ENCODE measurements at places on chromosomes 13 and 19.

- DNase-seq, result no peak
Observed at GRCh38 chr19:6568816-6569215, 22.1 kb downstream of the CD70 start.

- DNase-seq, result no peak
Observed at GRCh38 chr13:86569119-86569518, 769.9 kb upstream of the SLITRK6 start.

- no peak for DNase-seq
Observed at GRCh38 chr19:49450405-49450804, 1.2 kb downstream of the PIH1D1 start.

GRCh38 chr13:33287142-33287882, 1.8 kb upstream of the STARD13 start:
- DNase-seq, result no peak

- DNase-seq, result no peak
Observed at GRCh38 chr19:29415507-29415906, 110.3 kb upstream of the VSTM2B start.

- DNase-seq, result no peak
Observed at GRCh38 chr19:5897189-5897969, 6.2 kb downstream of the NDUFA11 start.

- no peak for DNase-seq
Observed at GRCh38 chr19:411723-412355, 2.9 kb upstream of the C2CD4C start.

- DNase-seq, result no peak
Observed at GRCh38 chr13:97027162-97027554, 32.9 kb upstream of the OXGR1 start.

DNA sequence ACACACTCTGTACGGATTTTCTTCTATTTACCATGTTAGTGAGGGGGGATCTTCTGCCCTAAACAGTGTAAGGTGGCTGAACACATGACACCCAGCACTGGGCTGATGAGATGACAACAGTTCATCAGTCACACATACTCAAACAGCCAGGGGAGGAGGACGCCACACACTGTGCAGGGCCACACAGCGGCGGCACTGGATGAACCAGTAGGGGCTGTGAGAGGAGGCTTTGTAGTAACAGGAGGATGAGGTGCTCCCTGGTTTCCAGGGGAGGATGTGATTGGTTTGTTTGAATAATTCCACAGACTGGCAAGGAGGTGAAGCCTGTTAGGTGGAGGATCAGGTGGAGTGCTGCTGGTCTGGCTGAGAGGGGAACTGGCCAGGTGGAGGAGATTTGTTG, 16.3 kb upstream of the GTF3A start:
- DNase-seq, result no peak

- no peak for DNase-seq
Observed at GRCh38 chr19:12611361-12611699, 610 bp downstream of the ZNF791 start.

- peak; percentile 78 for DNase-seq
Observed at GRCh38 chr19:19602136-19602712, 16.3 kb downstream of the PBX4 start.

DNA sequence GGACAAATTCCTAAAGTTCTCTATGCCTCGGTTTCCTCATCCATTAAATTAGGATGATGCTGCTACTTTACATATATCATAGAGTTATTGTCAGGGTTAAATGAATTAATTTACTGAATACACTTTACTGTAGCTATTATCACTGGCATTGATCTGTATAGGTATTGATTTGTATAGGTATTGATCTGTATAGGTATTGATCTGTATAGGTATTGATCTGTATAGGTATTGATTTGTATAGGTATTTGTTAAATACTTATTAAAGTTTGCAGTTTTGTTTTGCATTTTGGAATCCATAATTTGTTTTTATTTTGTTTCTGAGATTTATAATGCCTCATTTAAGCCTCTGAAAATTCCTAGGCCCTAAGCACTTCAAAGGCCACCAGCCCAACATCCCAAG, 2.4 kb upstream of the PPP2R1A start:
- no peak for DNase-seq

DNA sequence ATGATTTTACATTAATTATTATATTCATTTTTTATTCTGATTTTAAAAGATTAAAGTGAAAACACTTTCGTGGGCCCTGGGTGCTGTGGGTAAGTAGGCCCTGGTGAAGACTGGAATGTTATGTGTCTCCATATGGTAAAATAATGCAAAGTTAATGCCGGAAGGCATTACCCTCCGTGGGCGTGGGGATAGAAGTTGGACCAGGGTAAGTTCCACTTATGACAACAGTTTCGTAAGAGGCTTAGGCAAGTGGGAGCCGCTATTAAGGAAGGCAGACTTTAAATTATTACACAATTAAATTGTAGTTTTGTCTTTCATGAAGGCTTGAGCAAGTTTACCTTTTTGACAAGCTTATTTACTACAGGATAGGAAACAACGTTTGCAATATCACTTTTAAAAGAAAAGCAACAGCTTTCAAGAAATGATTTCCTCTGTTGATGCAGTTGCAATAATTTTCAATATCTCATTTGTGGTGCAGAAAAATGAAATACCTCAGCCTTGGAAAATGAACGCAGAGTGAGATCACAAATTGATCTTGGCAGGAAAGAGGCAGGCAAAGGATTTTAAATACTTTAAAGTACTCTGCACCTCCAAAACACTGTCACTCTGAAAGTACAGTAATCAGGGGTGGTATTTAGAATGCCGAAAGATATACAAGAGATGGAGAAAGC, 310.6 kb downstream of the DCT start:
- no peak for DNase-seq

DNA sequence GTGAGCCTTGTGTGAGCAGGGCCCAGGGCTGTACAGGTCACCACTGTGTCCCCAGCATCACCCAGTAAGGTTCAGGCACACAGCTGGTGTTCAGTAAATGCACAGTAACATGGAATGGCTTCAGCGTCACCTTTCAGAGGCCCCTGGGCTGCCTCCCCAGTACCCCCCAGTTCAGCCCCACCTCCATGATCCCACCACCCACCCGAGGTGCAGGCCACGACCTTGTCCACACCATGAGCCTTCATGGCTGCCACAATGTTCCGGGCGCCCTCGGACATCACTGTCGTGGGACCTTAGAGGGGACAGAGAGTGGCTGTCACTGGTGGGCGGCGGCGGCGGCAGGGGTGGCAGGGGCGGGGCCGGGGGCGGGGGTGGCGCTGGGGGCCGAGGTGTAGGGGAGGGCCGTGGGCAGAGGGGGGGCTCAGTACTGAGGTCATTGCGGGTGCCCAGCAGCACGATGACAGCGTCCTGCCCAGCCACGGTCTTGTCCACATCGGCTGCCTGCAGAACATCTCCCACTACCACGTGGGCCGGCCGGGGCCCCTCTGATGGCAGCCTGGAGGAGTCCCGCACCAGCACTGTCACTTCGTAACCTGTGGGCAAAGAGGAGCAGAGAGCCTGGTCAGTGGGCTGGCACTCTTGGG, 7.5 kb downstream of the BLVRB start:
- no peak for DNase-seq

DNA sequence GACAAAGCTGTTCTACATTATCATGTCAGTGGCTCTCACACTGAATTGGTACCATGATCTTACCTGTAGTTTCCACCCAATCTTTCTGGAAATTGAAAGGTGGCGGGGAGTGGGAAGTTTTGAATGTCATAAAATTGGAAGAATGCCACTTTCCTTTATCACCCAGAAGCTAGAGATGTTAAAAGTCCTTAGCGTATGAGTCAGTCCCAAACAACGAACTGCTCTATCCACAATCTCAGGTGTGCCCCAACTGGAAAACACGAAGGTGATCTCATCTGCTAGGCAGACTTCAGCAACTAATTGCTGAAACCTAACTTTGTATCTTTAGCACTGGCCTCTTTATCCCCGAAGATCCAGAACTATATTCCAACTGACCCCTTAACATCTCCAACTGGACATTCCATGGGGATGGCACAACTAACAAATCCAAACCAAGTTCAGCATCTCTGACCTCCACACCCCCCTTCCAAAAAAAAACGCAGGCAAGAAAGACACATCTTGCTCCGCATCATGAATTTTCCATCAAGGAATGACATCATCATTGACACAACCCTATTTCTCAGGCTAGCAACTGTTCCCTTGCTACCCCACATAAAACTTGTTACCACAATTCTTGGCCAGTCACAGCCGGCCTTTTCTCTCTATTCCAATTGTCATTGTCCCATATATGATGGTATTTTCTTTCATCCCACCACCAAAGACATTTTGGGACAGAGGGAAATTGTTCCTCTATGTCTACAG, 175.4 kb downstream of the KLF12 start:
- DNase-seq, result no peak

- DNase-seq, result no peak
Observed at GRCh38 chr13:110506396-110506795, 55.1 kb downstream of the RAB20 start.

DNA sequence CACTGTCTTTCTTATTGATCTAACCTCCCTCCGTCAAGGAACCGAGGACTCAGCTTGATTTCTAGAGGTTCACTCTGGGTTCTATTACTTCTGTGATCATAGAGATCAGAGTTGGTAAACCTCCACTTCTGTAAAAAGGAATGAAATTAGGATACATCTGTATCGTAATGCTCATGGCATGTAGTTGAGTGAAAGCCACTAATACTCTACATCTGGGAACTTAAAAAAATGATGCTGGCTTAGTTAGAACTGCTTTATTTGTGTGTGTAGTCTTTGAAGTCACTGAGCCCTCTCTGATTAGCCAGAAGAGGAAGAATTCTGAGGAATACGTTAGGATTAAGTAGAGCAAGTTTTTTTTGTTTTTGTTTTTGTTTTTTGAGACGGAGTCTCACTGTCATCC, 140.8 kb downstream of the GGACT start:
- DNase-seq, result no peak

- no peak for DNase-seq
Observed at GRCh38 chr13:37270226-37271001, 164.9 kb upstream of the CSNK1A1L start.

- DNase-seq, result no peak
Observed at GRCh38 chr13:33213797-33214196, 71.8 kb downstream of the STARD13 start.

DNA sequence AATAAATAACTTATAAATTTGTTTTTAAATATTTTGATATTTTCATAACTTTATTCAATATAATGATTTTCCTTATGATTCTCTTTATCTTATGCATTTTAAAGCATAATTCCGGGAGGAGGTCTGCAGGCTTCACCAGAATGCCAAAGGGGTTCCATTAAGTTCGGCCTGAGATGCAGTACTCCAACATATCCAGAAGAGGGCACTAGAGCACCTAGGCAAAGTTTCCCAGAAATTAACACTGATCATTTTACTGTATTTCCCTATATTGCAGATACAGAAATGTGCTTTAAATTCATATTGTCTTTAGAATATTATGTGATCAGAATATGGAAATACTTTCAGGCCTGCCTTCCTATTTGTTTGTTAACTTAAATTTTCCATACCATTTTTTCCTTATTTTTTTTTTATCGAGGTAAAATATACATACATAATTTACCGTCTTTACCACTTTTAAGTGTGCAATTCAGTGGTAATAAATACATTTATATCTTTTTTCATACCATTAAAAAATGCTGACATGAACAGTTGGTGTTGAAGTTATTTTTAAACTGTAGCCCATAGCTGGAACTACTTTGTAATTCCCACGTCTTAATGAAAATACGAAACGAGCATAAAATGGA, 58.9 kb upstream of the TM9SF2 start:
- peak; percentile 89 for DNase-seq

DNA sequence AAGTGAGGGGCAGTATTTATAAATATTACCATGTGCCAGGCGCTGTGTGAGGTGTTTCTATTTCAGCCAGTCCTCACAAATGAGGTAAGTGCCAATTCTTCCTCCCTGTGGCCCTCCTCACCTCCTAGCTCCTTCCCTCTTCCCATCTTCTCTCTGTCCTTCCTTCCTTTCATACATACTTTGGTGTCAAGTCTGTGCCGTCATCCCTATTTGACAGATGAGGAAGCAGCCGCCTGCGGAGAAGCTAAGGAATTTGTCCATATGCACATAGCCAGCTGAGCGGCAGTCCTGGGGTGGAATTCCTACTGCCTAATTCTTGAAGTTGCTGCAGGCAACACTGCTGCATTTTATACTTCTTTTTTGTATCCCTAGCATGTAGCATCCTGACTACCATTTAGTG, 150.8 kb downstream of the B3GLCT start:
- no peak for DNase-seq

- no peak for DNase-seq
Observed at GRCh38 chr13:65787082-65787481, 1443.1 kb downstream of the PCDH9 start.

- peak; percentile 62 for DNase-seq
Observed at GRCh38 chr13:98761126-98761985, 8.9 kb upstream of the SLC15A1 start.

DNA sequence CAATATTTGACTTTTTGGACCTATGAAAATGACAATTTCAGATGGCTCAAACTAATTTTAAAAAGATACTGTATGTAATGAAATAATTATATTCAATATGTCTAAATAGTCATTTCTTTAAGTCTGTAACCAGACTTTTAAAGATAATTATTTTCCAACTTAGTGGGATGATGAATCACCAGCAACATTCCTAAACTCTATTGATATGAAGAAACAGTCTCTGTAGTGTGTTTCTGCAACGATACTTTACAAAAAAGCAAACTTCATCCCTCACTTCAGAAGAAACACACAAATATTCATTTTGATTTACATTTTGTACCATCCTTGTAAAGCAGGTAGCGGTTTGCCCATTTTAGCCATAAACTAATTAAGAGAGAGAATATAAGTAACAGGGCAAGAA, 417.4 kb downstream of the EFNB2 start:
- DNase-seq, result no peak

DNA sequence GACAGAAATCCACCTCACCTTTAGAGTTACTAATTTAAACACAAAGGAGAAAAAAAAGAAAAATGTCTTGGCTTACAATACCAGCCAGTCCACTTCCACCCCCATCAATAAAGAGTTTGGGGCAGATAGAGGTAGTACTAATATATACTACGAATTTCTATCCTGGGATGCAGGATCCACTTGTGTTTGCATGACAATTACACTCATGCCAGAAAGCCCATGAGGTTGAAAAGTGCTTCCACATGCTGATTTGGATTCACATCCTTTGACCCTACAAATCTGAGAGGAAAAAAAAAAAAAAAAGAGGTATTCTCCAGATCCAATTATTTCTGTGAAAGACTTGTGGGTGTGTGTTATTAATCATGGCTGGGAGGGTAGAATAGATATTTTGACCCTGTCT, 335.2 kb downstream of the SLITRK1 start:
- no peak for DNase-seq

- DNase-seq, result no peak
Observed at GRCh38 chr13:80312967-80313366, 28.0 kb downstream of the SPRY2 start.

DNA sequence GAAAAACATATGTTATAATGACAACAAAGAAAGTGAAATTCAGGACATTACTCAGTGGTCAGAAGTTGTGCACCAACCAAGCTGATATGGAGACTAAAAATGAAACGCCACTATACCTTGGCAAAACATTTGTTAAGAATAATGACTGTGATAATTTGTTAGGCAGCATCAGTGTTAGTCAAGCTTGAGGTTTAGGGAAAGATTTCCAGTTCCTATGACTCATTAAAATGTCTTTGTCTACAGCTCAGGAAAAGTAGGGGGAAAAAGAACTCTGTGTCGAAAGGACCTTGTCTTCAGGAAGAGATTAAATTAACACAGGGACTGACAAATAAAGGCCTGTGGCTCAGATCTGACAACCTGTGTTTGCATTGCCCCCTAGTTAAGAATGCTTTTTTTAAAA, 764.1 kb upstream of the SLITRK6 start:
- no peak for DNase-seq

All from activated CD4-positive, alpha-beta T cell treated with anti-CD3 and anti-CD28 coated beads, Interleukin-2, amount 10 ng/mL, durations not matched to agents 24 days and 14 days (primary cell).